NCI-H2029 (cell line): ENCODE measurements at places on chromosomes 4 and X.

GRCh38 chrX:46912098-46912602 is at the start of gene JADE3:
JADE3 (plus strand) TSS chrX:46912421; CDS start chrX:46984895, 72,474 bp downstream.
- DNase-seq: peak; percentile 51

- no peak for DNase-seq
Measured at GRCh38 chr4:88605736-88606135, 13.5 kb downstream of the HERC3 start.

DNA sequence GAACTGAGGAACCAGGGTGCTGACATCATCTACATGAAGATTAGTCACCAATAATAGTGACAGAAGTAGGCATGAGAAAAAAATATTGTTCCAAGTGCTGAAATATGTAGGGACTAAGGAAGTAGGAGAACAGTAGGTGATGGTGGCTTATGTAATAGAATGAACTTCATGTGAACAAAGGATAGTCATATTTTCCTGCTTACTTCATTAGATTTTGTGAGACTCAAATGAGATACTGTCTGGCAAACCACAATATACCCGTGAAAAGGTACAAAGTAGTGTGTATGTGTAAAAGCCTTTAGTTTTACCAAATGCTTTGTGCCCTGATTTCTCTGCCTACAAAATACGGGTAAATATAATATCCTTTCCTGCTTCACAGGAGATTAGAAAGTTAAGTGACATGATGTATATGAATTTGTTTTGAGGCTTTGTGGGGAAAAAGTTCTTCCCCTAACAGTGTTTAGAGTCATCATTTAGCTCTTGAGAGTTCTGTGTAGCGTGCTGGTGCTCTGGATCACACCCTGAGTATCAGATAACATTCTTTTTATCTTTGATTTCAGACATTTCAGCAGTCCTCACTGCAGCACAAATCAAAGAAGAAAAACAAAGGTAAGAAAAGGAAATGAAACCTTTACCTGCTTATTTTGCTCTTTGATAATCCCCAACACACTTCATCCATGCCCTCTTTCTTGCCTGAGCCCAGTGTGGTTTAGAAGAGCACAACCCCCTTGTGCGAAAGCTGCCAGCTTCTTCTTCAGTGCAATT is 67.9 kb downstream of the KLHL34 start:
- DNase-seq: no peak

GRCh38 chrX:57902633-57903032 is 7.6 kb downstream of the ZXDA start:
- no peak for DNase-seq

- DNase-seq: no peak
Measured at GRCh38 chr4:65437102-65437501, 233.2 kb downstream of the EPHA5 start.

- DNase-seq: no peak
Measured at GRCh38 chr4:139484783-139485311, 30.9 kb downstream of the RAB33B start.
